ENCODE measurements at places on chromosomes 12 and 14.

GRCh38 chr14:83478741-83479140, 1945.1 kb upstream of the SEL1L start:
- DNase-seq, result no peak

GRCh38 chr14:24659916-24660570, 26.1 kb upstream of the GZMB start:
- DNase-seq, result no peak

- no peak for DNase-seq
These were observed 193.9 kb upstream of the C14orf180 start for GRCh38 chr14:104385531-104386101.

DNA sequence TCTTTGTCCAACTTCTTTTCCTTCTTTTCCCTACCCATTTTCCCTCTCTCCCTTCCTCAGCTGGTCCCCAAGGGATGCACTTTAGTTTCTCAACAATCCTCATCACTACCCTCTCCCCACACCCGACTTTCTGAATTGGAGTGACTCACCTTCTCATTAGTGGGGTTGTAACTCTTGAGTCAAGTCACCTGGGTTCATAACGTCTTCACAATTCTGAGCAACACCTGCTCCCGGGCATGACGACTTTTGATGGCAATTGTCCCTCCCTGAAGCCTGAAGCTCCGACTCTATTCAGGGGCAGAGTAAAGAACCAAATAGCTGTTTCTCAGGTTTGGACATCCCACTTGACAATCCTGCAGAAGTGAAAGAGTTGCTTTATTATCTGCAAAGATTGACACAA, 82.7 kb upstream of the OTX2 start:
- no peak for DNase-seq

- no peak for DNase-seq
These were observed 86.2 kb downstream of the GCH1 start for GRCh38 chr14:54816450-54816849.

GRCh38 chr14:71482671-71483070, 449.6 kb upstream of the RGS6 start:
- DNase-seq, result no peak

- no peak for DNase-seq
These were observed 189.8 kb upstream of the PRICKLE1 start for GRCh38 chr12:42779186-42779859.

DNA sequence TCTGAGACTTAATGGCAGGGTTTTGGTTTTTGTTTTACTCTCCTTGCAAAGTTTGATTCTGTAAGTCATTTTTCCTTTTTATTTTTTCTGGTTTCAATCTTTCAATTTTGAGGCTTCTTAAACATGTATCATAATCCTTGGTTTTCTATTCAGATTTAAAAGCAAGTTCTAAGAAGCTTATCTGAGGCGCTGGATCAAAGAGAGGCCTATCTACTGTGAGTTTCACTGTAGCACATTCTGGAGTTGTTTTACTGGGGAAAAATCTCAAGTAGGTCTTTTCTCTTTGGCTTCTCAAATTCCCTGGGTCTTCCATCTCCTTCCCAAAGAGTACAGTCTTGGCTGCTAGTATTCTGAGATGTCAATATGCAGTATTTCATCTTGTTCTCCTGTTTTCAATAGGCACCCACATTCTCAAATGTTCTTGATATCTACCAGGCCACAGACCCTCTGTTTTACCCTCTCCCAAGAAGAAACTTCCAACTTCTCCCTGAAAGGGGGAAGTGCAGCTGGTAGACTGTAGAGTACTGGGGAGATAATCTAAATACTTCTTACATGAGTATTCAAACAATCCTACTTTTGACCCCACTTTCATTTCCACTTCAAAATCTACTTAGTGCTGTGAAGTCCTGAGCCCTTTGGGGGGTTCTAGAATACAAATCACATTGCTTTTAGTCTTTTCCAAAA, 10.9 kb upstream of the CATSPERB start:
- no peak for DNase-seq

DNA sequence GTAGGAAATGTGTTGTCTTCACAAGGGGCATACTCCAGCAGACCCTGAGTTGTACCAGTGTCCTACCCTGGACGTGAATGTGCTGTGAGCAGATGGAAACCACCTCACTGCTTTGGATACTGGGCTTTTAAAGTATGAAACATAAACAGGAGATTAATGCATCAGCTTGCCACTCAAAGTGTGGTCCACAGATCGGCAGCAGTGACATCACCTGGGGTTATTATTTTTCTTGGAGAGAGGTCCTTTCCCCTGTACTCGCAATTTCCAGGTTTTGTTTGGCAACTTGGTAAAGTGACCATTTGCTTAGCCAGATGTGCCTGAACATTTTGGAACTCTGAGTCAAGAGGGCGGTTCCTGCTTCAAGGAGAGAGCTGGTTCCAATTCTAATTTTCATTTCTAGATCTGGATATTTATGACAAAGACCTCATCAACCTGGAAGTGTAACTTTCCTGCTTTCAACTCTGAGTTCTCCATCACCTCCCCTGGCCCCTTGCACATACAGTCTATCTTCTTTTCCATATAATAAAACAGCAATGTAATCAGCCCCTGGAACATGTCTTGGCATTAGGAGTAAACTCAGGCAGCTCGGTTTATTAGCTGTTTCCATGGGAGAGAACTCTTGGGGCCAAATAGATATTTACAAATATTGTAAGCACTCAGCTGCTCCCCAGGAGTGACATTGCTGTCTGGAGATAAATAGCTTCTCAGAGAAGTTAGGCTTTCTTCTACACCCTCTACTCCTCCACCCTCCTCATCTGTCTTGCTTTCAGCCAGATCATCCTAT, 237.0 kb upstream of the TBX3 start:
- no peak for DNase-seq

GRCh38 chr12:14850929-14851663, 7.8 kb upstream of the ART4 start:
- DNase-seq, result no peak

GRCh38 chr12:14885718-14886221, at the start of gene MGP:
MGP (minus strand) TSS chr12:14885854; CDS start chr12:14885791, 63 bp downstream.
- no peak for DNase-seq

DNA sequence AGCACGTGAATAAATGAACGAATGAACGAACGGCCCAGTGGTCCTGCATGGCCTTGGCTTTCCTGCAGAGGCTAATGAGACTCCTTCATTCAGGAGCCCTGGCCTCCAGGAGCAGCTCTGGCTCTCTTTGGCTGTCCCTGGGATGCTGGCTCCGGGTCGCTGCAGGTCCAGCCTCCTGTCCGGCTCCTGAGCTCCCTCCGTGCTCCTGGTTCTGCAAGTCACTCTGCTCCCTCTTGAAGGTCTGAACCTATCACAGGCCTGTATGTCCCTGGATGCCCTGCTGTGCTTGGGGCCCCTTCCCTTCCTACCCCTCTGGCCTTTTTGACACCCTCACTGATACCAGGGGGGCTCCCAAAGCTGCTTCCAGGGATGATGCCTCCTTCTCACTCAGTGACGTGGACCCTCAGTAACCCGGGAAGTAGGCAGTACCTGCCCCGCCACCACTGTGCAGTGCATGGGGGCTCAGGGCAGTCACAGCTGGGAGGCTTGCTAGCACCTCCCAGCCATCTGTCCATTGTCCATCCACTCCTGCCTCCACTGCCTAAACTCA, 133.7 kb upstream of the C14orf180 start:
- DNase-seq, result no peak

GRCh38 chr14:90274019-90274418, 17.7 kb downstream of the PSMC1 start:
- no peak for DNase-seq

GRCh38 chr12:94025756-94026155, 122.6 kb upstream of the PLXNC1 start:
- DNase-seq, result no peak

- no peak for DNase-seq
These were observed 27.8 kb upstream of the AEBP2 start for GRCh38 chr12:19411234-19412204.

- DNase-seq, result no peak
These were observed 172.8 kb downstream of the KTN1 start for GRCh38 chr14:55752580-55753390.

DNA sequence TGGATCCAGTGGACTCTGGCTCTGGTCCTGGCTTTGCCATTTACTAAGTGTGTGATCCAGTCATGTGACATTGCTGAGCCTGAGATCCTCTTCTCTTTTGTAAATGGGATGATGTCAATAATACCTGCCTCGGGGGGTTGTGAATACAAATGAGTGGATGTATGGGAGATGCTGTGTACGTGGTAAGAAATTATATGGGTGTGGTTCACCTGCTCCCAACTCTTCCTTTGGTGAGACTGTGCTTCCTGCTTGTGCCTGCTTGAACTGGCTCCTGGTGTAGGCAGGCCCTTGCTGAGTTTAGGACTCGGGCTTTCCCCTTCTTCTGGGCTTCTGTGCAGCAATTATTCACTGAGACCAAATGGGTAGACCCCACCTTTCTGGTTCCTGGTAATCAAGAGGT, 189.5 kb upstream of the FRMD6 start:
- DNase-seq, result no peak

GRCh38 chr14:63406333-63406732, 87.6 kb upstream of the GPHB5 start:
- no peak for DNase-seq

- no peak for DNase-seq
These were observed 3.6 kb upstream of the SLC7A8 start for GRCh38 chr14:23186913-23187654.

DNA sequence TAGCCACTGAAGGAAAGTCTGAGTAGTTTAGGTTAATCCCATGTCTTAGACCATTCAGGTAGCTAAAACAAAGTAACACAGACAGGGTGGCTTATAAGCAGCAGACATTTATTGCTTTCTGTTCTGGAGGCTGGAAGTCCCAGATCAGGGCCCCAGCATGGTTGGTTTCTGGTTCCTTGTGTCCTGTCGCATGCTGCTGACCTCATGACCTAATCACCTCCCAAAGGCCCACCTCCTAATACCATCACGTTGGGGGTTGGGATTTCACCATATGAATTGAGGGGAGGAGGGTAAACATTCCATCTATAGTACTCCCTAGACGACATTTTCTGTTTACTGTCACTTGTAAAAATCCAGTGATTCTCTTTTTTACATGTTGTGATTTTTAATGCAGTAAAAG, 148.6 kb downstream of the FBXL14 start:
- no peak for DNase-seq

DNA sequence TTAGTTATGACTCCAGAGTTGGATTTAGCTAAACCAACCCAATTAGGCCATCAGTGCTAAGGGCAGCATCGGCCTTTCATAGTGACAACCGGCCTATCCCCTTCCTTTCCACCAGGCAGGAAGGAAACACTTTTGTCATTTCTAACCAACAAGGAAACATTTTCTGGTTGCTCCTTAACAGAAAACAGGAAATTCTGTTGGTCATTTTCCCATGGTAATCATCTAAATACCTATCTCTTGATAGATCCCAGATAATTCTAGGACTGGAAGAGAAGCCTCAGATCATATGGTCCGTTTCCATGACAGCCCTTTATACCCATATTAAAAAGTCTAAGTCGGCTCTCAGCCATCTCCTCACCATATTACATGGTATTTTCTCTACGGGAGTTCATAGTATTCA, 79.2 kb upstream of the USP44 start:
- DNase-seq, result no peak

DNA sequence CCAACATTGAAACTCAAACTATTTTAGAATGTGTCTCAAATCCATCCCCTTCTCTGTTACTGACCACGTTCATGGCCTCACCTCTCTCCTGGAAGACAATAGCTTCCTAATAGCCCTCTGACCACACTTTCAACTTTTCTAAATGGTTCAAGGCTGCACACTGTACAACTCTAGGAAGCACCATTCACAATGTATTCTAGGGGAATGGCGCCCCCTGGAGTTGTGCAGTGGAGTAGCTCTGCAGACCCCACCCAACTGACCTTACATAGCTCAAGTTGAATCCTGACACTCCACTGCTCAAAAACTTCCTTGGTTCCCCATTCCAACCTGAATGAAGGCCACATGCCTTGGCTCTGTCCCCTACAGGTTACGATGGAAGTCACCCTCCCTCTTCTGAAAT, 77.6 kb downstream of the GAS2L3 start:
- DNase-seq, result no peak

GRCh38 chr12:34186492-34186891, 164.2 kb downstream of the ALG10 start:
- DNase-seq, result no peak

- DNase-seq, result no peak
These were observed 116.4 kb downstream of the SLC38A1 start for GRCh38 chr12:46152456-46152855.

- no peak for DNase-seq
These were observed 342.5 kb upstream of the KITLG start for GRCh38 chr12:88922816-88923215.

- no peak for DNase-seq
These were observed 24.3 kb upstream of the PLEK2 start for GRCh38 chr14:67436006-67436866.

- no peak for DNase-seq
These were observed 25.4 kb downstream of the CDC42BPB start for GRCh38 chr14:103031956-103032355.

DNA sequence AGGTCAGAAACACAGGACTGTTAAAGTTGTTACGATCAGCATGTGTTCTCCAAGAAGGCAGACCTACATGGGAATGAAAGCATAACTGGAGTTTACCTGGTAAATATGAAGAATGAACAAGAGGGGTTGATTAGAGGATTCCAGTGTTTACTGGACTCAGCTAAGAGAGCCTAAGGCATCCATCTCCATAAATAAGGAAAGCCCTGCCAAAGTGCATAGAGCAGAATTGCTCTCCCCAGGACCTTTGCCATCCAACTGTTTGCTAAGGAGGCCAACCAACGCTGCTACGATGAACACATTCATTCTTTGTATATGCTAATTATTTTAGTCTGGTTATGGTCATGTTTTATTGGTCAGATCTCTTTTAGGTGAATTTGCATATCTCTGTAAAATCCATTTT, 17.1 kb upstream of the PAWR start:
- no peak for DNase-seq

DNA sequence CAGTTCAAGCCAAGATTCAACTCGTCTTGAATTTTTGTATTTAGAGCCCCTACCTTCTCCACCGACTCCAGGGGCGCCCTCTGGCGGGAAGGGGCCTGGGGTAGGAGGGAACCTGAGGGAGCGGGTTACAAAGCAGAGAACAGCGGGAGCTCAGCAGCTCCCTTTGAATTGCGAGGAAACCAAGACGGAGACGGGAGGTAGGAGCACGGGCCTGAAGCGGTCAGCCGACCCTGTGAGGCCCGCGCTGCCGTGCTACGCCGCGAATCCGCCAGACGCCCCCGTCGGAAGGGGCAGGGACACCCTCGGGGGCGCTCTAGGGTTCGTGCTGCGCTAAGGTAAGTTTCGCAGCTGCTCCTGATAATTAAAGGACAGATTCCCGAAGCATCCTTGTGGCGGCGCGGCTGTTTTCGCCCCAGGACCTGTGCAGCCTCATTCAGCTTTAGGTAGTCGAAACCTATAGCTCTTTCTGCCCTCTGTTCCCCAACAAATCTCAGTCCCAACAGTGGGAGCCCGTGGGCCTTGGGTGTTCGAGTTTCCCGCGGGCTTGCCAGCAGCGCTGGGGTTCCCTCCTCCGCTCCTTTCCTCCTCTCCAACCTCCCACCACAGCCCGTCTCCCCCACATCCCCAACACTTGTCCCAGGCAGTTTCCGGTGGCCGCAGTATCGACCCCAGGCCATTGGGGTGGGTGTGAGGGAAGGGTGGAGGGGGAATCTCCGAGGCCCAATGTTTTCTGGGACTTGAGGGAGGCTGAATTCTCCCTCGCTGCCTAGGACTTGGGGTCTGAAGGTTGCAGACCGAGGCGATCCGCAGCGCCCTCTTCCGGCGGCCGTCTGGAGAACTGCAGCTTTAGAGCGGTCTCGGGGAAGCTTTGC, 5.1 kb upstream of the NKX2-1 start:
- DNase-seq, result no peak

Data from stimulated activated CD8-positive, alpha-beta memory T cell treated with anti-CD3 and anti-CD28 coated beads, Interleukin-4, amount 100 ng/mL, for 4 hours (primary cell).